ENCODE measurements at places on chromosomes 6 and 20.

DNA sequence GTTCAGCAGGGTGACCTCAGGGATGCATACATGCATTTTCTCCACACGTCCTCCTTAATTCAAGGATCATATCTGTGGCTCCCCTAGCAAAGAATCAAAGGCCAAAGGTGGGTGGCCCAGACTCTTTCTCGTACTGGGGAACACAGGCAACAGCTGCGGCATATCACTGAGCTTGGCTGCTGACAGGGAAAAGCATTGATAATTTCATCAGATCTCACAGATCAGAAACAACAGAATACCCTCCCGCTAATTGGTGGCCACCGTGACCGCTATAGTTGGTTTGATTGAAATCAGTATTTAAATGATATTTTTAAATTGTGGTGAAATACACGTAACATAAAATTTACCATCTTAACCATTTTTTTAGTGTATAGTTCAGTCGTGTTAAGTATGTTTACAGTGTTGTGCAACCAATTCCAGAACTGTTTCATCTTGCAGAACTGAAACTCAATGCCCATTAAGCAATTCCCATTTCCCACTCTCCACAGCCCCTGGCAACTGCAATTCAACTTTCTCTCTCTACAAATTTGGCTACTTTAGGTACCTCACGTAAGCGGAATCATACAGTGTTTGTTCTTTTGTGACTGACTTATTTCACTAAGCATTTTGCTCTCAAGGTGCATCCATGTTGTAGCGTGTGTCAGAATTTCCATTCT lies 74.7 kb upstream of the TMEM170B start:
- no peak for DNase-seq

GRCh38 chr6:10522929-10523573 lies 1.9 kb downstream of the GCNT2 start:
- DNase-seq, result no peak

DNA sequence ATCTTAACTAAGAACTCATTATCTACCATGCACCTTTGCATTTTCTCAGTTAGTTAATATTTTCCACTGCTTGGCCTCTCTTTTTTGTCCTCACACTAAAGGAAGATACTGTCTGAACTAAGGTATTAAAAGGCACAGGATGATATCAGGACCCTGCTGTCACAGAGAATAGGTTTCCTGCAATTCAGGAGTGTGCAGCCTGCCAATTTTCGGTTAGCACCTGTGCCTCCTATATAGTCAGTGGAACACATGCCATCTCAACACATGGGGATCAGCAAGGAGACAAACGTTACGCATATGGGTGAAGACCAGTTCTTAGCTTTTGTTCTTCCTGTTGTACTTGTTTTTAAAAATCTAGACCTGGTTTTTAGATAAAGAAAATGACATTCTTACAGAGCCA lies 71.0 kb downstream of the FUT9 start:
- DNase-seq, result no peak

- DNase-seq, result peak; percentile 55
Measured at GRCh38 chr20:13788167-13788834, 3.5 kb downstream of the NDUFAF5 start.

DNA sequence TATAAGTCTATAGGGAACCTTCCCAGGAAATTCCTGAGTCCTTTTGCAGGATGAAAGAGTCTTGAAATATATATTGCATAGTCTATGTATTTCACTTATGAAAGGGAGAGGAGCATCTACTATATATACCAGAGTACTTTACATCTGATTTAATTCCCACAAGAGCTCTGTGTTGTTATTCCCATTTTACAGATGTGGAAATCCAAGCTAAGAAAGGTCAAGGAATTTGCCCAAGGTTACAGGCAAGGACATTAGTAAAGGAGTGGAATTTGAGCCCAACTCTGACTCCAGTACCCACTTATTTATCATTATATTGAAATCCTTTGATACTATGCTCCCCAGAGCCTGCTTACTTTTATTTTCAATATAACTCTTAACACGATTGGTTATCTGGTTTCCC lies 2.6 kb downstream of the SESN1 start:
- DNase-seq, result no peak

GRCh38 chr6:4017058-4017739 lies 61.7 kb downstream of the FAM217A start:
- no peak for DNase-seq

GRCh38 chr20:57582432-57583288 lies 21.8 kb downstream of the PCK1 start:
- DNase-seq, result peak; percentile 60

- DNase-seq, result peak; percentile 52
Measured at GRCh38 chr6:7528565-7528964, 12.9 kb upstream of the DSP start.

DNA sequence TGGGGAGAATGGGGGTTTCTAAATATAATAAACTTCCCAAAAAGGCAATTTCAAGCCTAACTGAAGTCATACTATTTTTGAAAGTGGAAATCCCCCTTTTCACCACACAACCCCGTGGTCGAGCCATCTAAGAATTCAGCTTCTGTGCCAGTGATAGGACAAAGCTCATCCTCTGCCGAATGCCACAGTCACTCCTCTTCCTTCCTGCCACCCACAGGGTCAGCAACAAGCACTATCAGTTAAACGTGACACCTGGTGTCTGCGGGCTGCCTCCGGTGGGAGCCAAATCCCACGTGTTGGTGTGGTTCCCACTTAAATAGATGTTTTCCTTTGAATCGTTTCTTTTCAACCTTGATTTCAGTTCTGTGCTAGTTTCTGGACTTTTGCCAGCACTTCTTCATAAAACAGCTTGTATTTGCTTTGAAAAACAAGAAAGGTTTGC lies 60.7 kb downstream of the TNFAIP3 start:
- DNase-seq, result peak; percentile 29

DNA sequence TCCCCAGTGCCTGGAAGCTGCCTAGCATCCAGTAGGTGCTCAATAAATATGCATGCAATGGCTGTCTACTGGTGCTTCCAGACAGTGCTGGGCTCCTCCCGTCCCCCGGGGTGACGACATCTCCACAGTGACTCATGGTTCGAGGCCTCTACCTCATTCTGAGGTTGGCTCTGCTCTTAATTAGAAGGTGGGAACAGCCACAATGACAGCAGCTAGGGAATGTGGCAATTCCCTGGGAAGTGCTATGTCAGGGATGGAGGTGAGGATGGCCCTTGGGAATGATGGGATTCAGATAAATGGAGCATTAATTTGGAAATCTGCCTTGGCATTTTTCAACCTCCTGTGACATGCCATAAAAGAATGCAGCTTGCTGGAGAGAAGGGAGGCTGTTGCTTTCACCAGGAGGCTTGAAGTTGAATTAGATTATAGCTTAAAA lies 43.5 kb upstream of the NFATC2 start:
- DNase-seq, result peak; percentile 94

DNA sequence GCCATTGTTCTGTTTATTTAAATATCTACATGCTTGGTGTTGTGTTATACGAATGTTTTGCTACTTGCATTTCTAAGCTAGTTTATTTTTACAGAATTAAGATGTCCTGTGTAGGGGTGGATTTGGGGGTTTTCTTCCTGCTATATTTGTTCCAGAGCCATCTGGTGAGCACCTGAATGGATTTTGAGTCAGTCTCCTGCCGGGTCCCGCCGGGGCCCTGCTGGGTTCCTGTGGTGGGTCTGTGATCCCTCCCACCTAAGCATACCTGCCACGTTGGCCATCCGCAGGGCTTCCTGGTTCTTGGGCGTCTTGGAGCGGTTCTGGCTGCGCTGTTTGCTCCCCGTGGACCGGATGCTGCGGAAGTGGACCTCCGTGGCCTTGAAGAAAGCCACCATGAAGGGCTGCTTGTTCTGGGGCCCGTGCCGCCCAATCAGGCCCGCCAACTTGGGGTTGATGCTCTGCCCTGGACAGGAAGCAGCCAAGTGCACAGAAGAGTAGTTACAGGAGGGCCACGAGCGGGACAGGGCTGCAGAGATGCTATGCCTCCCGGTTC lies 82.9 kb downstream of the BMP7 start:
- no peak for DNase-seq

- DNase-seq, result no peak
Measured at GRCh38 chr6:20182926-20183521, 29.2 kb downstream of the MBOAT1 start.

GRCh38 chr6:110421749-110422443 lies 6.5 kb upstream of the DDO start:
- DNase-seq, result no peak

DNA sequence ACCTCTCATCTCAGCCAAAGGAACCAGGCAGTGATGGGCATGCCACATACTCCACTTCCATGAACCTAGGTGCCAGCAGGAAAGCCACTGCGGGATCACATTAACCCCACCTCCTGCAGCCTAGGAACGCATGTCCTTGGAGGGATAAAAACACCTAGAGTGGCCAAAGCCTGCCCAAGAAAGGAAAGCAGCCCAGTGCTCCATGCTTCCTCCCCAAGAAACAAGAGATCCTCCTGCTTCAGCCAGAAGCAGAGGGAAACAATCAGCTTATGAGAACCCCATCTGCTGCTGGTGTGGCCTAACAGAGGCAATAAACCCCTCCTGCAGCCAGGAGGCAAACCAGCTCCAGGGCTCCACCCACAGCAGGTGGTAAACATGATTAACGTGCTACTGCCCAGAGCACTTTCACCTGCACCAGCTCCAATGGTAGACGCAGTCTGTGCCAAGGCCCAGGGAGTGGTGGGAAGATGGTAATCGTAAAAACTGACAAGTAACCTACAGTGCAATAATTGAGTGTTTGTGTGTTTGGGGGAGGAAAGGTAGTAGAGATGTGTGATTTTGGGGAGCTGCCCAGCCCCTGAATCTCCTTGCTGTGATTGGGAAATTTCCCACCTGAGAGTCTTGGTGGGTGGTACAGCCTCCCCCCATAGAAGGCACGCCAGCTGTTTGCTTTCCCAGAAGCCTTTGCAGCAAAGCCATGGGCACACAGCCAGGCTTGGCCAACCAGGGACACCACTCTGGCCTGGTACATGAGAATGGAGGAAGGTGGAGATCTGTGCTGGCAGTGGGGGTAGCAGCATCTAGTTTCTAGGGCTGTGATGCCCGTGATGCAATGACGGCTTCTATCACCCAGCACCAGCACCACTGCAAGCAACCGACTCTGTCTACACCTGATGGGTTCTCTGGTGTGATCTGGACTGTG lies 50.6 kb upstream of the TBC1D7 start:
- no peak for DNase-seq

DNA sequence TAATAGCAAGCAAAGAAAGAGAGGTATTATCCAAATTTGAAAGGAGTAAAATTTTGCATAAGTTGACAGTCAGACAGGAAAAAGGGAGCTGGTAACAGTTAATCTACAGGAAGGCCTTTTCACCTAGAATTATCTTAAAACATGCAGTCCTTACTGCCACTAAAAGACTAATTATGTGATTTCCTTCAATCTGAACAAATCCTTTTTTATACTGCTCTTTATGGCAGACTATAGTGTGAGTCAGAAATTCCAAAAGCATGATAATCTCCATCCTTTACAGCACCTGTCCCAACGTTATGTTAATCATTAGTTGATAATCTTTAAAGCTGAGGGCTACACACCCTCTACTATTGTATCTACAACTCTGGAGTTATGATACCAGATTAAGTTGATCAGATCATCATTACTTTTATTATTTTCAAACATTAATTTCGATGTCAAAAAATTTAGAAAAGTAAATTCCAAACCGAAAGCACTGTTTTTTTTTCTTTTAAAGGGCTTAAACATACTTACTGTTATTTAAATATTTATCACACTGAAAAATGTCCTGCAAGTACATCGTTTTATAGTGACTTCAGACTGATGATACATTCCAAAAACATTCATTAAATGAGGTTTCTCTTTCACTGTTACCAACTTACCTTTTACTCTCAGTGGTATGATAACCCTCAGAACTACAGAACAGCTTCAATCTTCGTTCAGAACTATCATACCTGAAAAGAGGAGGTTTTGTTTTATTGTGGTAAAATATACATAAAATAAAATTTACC lies 33.2 kb upstream of the AKAP7 start:
- peak; percentile 16 for DNase-seq

- no peak for DNase-seq
Measured at GRCh38 chr6:155402656-155403304, 52.9 kb downstream of the NOX3 start.

DNA sequence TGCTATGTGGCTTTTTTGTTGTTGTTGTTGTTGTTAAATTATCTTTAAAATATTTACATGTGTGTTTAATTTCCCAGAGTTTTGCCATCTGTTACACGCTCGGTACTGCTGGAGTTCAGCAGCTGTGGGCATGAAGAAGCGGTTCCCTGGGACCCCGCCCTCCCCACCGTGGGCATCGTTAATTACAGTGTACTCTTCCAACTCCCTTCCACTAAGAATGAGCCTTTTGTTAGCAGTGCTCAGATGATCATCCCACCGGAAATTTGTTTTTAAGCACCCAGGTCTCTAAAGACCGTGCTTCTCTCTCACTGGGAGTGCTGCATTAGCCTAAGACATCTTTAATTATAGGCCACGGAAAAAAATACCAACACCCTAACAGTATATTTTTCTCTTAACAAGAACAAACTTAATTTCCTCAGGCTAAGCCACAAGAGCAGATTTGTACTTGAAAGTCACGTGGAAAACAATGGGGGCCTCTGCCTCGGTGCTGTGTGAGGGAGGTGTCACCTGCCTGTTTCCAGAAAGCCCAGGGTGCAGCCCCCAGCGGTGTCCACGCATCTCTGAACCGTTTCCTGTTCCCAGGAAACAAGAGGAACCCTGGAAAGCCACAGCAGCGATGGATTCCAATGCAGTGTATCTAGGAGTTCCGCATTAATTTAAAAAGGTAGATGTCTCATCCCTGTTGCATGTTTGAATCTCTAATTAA lies 113.3 kb upstream of the FRMD1 start:
- DNase-seq, result no peak

DNA sequence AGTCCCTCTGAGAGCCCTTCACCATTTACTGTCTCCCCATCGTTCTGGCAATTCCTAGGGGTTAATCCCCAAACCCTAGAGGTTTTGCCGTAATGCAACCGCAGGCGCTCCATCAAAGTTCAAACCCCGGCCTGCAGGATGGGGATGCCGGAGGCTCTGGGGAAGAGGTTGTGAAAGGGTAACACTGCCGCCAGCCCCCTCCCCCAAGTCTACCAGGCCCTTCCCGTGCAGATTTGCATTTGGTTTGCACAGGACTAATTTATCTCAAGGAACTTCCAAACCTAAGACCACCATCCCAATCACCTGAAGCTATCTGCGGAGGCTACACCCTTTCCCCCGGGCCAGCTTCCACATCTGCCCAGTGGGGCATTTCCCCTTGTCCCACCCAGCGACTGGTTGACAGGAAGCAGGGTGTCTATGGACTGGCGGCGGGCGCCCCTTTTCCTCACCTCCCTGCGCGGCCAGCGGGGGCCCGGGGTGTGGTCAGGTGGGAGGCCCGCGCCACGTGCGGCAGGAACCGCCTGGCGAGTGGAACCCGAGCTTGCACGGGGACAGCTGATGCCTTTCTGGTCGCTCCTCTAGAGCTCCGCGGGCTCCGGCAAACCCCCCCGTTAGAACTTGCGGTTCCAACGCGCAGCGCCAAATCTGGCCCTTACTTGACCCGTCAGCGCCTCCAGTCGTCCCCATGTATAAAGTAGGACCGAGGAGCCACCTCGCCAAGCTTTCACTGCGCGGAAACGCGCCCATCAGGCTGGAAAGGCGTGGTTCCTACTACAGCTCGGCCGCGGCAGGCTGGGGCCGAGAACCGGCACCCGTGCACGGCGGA lies 9.4 kb upstream of the SLC4A11 start:
- no peak for DNase-seq

GRCh38 chr6:127939442-127940066 lies 38.7 kb upstream of the THEMIS start:
- no peak for DNase-seq

- DNase-seq, result no peak
Measured at GRCh38 chr6:24445704-24446103, 43.0 kb downstream of the MRS2 start.
